ENCODE measurements at places on chromosomes 16 and 17.

DNA sequence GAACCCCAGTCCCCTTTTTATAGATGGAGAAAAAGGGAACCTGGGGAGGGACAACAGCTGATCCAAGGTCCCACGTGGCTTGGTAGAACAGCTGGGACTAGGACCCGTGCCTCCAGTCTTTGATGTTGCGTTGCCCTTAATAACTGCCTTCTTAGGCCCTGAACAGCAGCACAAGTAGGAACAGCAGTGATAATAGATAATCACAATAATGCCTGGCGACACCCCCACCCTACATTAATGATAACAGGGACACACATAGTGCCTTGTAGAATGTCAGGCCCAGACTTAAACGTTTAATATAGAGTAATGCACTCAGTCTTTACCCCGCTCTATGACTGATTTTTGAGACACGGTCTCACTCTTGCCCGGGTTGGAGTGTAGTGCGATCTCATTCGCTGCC is 96.4 kb downstream of the ABCC6 start:
- no peak for DNase-seq

DNA sequence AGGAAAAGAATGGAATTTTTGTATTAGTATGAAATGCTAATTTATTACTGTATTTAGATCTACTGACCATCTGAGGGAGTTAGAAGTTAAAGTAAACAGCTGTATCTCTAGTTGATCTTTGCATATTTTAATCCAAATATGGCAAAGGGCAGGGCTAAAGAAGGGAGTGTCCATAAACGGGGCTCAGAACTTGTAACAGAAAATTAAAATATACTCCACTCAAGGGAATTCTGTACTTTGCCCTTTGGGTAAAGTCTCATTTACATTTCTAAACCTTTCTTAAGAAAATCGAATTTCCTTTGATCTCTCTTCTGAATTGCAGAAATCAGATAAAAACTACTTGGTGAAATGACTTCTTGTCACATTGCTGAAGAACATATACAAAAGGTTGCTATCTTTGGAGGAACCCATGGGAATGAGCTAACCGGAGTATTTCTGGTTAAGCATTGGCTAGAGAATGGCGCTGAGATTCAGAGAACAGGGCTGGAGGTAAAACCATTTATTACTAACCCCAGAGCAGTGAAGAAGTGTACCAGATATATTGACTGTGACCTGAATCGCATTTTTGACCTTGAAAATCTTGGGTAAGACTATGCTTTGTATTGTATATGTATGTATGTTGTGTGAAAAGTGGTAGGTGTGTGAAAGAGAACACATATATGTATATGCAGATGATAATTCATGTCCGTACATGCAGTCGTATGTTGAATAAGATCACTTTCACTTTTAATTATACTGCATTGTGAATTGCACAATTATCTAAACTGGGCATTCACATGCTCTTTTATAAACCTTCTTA is at the start of gene ASPA:
ASPA (plus strand) TSS at position 186 of the 799 bp plus-strand sequence; CDS start at position 349, 163 bp downstream.
- no peak for DNase-seq

GRCh38 chr16:86791287-86792035 is 213.1 kb downstream of the FOXL1 start:
- DNase-seq, result no peak

GRCh38 chr16:64409783-64410210 is 712.1 kb downstream of the CDH11 start:
- DNase-seq, result no peak

DNA sequence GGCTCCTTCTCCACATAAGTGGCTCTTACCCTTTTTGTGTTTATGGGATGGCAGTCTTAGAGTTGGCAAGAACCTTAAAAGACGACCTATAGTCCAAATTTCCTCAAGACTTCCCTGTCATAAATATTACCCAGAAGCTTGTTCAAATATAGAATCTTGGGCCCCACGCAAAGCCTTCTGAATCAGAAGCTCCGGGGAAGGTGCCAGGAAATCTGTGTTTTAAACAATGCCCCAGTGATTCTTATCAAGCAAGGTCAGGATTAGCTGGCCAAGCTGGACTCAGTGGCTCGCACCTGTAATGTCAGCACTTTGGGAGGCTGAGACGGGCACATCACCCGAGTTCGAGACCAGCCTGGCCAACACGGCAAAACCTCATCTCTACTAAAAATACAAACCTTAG is 85.7 kb downstream of the TIMM22 start:
- DNase-seq, result no peak

DNA sequence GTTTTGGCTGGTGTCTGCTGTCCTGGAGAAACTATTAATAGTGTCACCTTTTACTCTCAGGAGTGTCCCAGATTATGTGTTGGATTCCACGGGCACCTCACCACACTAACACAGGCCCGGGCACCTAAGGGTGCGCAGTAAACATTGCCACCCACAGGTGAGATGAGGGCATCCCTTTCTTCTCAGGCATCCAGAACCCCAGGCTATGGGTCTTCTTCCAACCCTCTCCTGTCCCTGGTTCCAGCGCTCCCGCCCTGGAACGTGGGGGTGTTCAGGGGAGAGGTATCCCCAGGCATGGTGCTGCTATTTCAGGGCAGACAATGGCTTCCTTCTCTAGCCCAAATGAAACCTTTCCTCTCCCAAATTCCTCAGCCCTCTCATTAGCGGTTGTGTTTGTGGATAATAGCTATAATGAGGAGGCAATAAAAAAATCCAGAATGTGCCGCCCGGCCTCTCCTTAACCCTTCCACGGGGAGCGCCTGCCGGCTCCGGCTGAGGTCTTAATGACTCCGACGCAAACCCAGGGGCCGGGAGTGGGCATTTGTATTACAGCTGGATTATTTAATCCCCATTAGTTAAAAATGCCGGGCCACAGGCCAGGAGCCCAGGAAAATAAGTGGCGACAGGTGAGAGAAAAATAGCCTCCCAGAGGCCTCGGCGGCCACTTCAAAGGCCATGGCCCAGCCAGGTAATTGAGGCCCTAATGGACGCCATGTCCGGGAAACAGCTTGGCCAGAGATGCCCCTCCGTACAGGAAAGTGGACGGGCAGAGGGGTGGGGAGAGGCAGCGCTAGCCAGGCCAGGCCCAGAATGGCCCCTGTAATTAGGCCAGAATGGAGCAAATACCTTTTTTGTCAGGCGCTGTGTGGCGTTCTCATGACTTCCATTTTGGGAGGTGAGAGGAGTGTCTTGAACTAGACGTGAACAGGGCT is 102.8 kb downstream of the IRX5 start:
- no peak for DNase-seq

GRCh38 chr17:74731347-74731605 is 5.8 kb upstream of the RAB37 start:
- no peak for DNase-seq

DNA sequence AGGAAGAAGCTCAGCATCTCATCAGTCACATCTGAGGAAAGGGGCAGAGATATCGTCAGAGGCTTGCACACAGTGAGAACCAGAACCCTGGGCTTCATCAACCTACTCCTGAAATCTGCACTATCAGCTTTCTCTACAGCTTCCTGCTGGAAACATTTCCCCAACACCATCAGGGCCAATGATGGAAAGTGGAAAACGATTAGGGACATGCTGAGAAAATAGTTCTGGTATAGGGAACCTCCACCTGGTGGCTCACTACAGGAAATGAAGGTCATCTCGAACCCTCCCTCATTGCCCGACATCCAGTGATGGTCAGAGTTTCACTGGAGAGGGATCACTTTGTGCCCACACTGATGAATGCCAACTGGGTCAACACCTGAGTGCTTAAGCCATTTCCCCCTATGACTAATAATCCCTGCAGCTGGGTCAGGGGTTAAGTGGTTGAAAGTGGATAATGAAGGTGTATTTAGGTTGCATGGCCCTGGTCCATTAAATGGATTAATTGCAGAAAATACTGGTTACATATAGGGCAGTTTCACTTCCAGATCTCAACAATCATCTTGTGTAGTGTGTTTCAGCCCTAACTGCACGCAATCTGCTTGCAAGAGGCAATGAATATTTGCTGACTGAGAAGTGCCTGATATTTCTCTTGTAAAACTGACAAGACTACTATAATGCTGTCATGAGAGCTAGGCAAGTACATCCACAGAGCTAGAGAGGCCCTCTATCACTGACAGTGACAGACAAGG is 43.1 kb upstream of the GSG1L start:
- no peak for DNase-seq

DNA sequence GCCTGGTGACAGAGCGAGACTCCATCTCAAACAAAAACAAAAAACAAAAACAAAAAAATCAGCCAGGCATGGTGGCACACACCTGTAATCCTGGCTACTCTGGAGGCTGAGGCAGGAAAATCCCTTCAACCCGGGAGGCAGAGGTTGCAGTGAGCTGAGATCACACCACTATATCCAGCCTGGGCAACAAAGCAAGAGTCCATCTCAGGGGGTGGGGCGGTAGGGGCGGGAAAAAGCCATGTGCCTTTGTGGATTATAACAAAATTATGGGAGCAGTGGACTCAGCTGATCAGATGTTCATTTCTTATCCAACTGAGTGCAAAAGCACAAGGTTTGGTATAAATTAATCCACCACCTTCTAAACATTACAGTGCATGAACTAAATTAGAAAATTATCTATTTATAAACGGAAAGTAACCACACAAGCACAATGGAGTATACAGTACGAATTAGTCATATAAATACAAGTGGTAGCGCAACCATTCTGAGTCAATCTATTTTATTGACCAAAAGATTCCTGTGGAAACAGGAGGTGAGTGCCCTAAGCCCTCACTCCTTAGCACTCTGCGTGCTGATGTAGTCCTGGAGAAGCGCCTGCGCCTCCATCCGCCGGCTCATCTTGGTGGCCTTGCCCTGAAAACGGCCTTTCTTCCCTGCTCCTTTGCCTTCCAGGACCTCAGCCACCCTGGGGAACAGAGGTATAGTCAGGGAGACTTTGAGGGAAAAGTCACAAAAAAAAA is 14.0 kb downstream of the AARSD1 start:
- DNase-seq, result no peak

DNA sequence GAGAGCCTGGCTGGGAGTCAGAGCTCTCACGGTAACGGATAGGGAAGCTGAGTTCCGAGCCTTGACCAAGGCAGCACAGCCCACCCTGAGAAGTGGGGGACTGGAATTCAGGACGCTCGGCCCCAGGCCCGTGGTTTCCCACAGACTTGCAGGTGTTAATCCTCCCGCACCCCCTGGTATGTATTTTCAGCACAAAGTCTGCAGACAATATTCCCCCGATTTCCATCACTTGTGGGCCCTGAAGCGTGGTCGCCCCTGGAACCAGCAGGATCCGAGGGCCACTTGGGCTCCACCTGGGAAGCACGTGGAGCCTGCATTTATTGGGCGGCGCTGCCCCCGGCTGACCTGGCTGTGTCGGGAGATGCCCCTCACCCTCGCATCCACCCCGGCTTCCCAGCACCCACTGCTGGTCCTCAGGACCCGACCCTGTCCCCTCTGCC is 60.2 kb downstream of the WSB1 start:
- DNase-seq, result no peak

GRCh38 chr16:15990902-15991301 is 41.5 kb downstream of the ABCC1 start:
- no peak for DNase-seq

GRCh38 chr17:40361925-40362695 is 2.4 kb downstream of the GJD3 start:
- no peak for DNase-seq

DNA sequence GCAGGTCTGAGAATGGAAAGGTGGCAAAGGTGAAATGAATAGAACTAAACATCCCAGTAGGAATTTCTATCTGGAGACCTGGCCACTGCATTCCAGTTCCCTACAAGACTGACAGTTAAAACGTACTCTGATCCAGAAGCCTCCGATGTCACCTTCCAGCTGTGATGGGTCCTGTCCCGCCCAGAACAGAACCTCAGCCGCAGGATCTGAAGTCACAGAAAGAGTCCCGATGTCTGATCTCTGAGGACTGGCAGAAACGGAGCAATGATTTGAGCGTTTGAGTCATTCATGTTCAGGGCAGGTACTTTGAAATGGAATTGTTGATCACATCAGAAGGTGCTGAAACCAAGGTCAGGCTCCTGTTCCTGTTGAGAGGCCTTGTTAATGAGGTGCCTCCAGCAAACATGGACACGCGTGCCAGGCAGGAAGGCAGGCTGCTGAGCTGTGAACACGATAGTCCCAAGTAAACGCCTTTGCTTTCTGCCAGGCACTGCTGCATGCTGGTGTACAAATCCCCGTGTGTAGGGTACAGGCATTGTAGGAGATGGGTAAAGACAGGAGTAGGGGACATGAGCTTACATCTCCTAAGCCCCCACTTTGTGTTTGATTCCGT is 61.4 kb downstream of the VAT1L start:
- DNase-seq, result no peak

GRCh38 chr17:9855036-9855435 is 29.3 kb downstream of the GLP2R start:
- no peak for DNase-seq

GRCh38 chr16:15055141-15056053 is 477 bp downstream of the NTAN1 start:
- peak; percentile 33 for DNase-seq

GRCh38 chr16:22813223-22813947 is 577 bp upstream of the HS3ST2 start:
- DNase-seq, result no peak

- DNase-seq, result no peak
Measured at GRCh38 chr17:81578561-81579225, 26.5 kb upstream of the FAAP100 start.

DNA sequence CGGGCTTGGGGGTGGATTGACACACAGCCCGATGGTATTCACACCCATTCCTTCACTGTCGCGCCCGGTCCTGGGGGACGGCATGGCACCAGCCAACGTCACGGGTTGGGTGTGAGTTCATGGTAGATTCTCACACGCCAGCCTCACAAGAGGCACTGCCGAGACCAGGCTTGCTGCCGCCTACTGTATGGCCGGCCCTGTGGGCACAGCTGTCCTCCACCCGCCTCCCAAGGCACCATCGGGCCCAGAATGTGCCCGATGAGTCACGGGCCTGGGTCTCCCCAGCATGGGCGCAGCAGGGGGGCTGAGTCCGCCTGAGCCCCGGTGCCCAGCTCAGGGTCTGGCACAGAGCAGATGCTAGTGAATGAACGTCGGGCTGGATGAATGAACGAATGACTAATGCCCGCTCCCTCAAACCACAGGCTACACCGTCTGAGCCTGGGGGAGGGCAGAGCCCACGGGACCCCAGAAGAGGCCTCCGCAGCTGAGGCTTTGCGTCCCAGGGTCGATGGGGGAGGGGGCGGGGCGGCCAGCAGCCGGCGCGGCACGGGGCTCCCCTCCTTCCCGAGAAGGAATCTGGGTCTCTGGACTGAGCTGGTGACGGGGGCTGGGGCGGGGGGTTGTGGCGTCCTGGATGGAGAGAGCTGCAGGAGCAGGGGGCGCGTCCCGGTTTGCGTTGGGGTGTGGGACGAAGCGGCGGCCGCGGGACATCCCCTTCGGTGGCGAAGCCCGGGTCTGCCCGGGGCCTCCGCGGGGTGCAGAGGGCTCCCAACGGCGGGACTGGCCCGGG is 829 bp downstream of the PITPNM3 start:
- DNase-seq, result no peak

GRCh38 chr17:43905985-43906852 is 1.1 kb downstream of the MPP2 start:
- no peak for DNase-seq

- no peak for DNase-seq
Measured at GRCh38 chr17:65557349-65558310, 3.8 kb downstream of the AXIN2 start.

Measured in GM12864 (cell line).